ENCODE measurements at places on chromosomes 6 and 20.
A peak's percentile ranks its signal among the peaks of the same experiment; 100 is the strongest.

- DNase-seq: no peak
Observed at GRCh38 chr20:32457479-32457986, 99.4 kb downstream of the ASXL1 start.

GRCh38 chr6:7649037-7649810 lies 59.2 kb downstream of the SNRNP48 start:
- DNase-seq: no peak

- peak; percentile 11 for DNase-seq
Observed at GRCh38 chr6:16472349-16473069, 234.1 kb downstream of the GMPR start.

- no peak for DNase-seq
Observed at GRCh38 chr6:132675749-132676148, 16.8 kb upstream of the TAAR1 start.

- DNase-seq: no peak
Observed at GRCh38 chr6:36793913-36794712, 45.1 kb downstream of the CPNE5 start.

- no peak for DNase-seq
Observed at GRCh38 chr6:18562726-18563125, 175.6 kb downstream of the RNF144B start.

- DNase-seq: no peak
Observed at GRCh38 chr6:41546866-41547798, 951 bp downstream of the FOXP4 start.

- DNase-seq: no peak
Observed at GRCh38 chr20:38951611-38952010, 10.5 kb upstream of the DHX35 start.

DNA sequence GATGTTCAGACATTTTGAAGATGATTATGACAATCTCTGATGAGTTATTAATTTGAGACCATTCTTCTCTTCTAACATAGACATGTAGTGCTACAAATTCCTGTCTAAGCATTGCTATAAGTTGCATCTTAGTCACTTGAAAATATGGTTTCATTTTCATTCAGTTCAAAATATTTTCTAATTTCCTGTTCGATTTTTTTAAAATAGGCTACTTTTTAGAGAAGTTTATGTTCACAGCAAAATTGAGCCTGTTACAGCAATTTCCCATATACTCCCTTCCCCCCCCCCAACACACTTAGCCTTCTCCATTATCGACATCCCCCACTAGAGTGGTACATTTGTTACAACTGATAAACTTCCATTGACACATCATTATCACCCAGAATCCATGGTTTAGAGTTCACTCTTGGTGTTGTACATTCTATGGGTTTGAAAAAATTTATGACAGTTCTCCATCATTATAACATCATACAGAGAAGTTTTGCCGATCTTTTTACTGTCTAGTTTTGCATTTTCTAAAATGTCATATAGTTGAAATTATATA lies 31.2 kb downstream of the PLAGL1 start:
- no peak for DNase-seq

- no peak for DNase-seq
Observed at GRCh38 chr6:23690453-23691049, 435.5 kb upstream of the NRSN1 start.

DNA sequence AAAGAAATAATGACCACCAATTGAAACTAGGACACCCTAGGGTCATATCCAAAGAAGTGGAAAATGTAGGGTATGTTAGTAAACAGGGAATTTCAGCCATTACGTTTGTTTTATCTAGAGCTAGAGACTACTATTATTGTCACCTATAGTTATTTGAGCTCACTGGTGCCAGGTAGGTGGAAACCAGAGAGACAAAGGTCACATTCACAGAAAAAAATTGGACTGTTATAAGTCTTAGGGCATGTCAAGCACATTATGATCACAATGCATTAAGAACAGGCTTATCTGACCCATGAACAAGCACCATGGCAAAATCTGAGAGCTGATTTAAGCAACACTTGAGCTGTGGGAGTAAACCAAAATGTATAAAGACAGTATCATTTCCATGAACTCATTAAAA lies 530.1 kb upstream of the CITED2 start:
- DNase-seq: no peak

GRCh38 chr6:36853325-36853724 lies 14.1 kb upstream of the CPNE5 start:
- DNase-seq: peak; percentile 91

- peak; percentile 71 for DNase-seq
Observed at GRCh38 chr6:135936606-135937005, 85.1 kb downstream of the PDE7B start.

All from GM04503 (cell line).